Bronchial smooth muscle cell (primary cell): ENCODE measurements at places on chromosomes 2 and 18. TPM values are rescaled to one million over a fixed set of nuclear protein-coding genes. Genes with fewer than 3 reads are reported as not detected.

Gene TNFRSF11A
- 0.09 and 0.16 TPM in 2 replicates for total RNA-seq

Gene ZCCHC2
- total RNA-seq: 2.4 and 4.7 TPM in 2 replicates

Gene BMP10
- total RNA-seq: not detected in 2 replicates

Gene ADCYAP1
- total RNA-seq: not detected in 2 replicates

Gene ABCB11
- total RNA-seq: under 0.01 and 0.26 TPM in 2 replicates

Gene CLIP4
- total RNA-seq: 50.0 and 61.0 TPM in 2 replicates

Gene TRIM43
- not detected in 2 replicates for total RNA-seq

Gene PDCD1
- total RNA-seq: not detected in 2 replicates

Gene GPR39
- total RNA-seq: 0.86 and 1.4 TPM in 2 replicates

Gene TUBB8B
- not detected in 2 replicates for total RNA-seq

Gene CXCR1
- total RNA-seq: not detected in 2 replicates

Gene STK25
- 138 and 195 TPM in 2 replicates for total RNA-seq

Gene ALS2
- 27.3 and 31.4 TPM in 2 replicates for total RNA-seq

Gene POMC
- 1.4 TPM in 1 of 2 replicates, not detected in the other for total RNA-seq

Gene INO80D
- 3.3 and 4.3 TPM in 2 replicates for total RNA-seq

Gene CABLES1
- 16.8 and 20.5 TPM in 2 replicates for total RNA-seq

Gene SERPINB4
- not detected in 2 replicates for total RNA-seq

Gene ALPP
- not detected in 2 replicates for total RNA-seq

Gene TLX2
- 1.4 TPM in 2 replicates for total RNA-seq

Gene KCNIP3
- total RNA-seq: 1.4 and 1.6 TPM in 2 replicates

Gene SLC9A4
- not detected in 2 replicates for total RNA-seq

Gene SESTD1
- total RNA-seq: 33.7 and 36.7 TPM in 2 replicates

Gene IL36G
- total RNA-seq: not detected in 2 replicates

Gene ANKRD44
- total RNA-seq: 9.4 and 9.9 TPM in 2 replicates

Gene KLHL41
- total RNA-seq: 2.5 and 16.7 TPM in 2 replicates

Gene ITGB1BP1
- total RNA-seq: 17.3 and 51.4 TPM in 2 replicates

Gene ZC3H6
- total RNA-seq: 2.5 and 4.3 TPM in 2 replicates
